ENCODE measurements at places on chromosomes 1 and 21.

GRCh38 chr1:78996791-78997190 lies 9.7 kb downstream of the ADGRL4 start:
- no peak for DNase-seq

GRCh38 chr1:226958300-226958699 lies 18.2 kb downstream of the COQ8A start:
- DNase-seq, result no peak

DNA sequence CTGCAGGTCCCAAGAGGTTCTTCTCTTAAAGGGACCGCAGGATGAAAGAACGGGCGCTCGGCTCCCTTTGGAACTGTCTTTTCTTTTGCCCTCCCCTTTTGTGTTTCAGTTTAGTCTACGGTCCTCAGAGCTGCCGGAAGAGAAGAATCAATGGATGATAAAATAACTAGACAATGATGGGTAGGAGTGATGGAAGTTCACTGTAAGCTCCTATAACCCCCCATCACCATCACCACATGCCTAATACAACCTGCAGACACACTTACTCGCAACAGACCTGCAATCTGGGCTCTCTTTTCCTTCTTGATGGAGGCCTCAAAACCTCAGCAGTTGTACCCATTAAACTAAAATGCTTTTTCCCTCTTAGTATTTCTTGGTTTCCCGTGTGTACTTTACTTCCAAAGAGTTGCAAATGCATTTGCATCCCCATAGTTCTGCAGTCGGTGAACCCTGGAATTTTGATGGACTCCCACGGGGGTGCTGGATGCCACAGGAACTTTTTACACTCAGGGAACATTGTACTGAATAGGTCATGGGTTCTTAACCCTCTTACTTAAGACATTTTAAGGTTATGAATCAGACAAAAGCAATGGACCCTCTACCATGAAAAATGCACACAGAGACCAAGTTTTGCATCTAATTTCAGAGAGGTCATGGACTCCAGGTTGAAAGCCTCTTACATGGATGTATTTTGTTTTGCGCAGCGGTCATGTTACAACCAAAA lies 633 bp upstream of the RFX5 start:
- no peak for DNase-seq

GRCh38 chr1:172138634-172139033 lies 281.9 kb upstream of the C1orf105 start:
- DNase-seq, result no peak

GRCh38 chr1:77484926-77485325 lies 197.5 kb downstream of the ZZZ3 start:
- DNase-seq, result no peak

DNA sequence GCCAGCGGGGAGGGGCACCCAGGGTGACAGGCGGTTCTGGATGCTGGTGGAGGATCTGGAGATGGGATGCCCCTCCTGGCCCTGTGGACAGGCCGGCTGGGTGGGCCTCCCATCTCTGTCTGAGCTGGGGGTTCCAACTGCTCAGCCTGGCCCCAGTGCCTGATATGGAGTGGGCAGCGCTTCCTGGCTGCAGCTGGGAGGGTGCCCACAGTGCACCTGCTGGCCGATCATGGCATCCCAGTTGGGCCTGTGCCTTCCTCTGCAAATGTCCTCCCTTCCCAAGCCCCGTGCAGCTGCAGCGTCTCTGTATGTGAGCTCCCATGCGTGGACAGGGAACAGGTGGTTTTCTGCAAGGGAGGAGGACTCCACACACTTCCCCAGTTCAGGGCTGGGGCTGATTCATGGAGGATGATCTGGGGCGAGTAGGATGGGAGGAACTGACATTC lies 2.1 kb downstream of the PFKL start:
- no peak for DNase-seq

DNA sequence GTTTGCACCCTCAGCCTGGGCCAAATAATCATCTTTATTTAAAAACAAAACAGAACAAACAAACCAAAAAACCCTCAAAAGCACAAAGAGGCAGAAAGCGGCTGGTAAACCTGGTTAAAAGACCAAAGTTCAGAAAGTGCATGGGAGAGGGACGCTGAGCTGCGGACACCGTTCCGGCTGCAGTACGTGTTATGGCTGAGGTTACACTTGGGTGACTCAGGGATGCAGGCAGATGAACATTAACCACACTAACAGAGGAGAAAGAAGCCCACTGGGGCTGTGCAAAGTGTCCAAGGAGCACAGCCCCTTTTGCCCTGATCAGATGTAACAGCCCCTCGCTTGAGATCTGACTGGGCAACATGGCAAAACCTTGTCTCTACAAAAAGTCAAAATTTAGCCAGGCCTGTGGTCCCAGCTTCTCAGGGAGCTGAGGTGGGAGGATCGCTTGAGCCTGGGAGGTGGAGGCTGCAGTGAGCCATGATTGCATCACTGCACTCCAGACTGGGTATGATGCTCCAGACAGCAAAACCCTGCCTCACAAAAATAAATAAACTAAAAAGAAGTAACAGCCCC lies 28.3 kb downstream of the GPR157 start:
- DNase-seq, result no peak

DNA sequence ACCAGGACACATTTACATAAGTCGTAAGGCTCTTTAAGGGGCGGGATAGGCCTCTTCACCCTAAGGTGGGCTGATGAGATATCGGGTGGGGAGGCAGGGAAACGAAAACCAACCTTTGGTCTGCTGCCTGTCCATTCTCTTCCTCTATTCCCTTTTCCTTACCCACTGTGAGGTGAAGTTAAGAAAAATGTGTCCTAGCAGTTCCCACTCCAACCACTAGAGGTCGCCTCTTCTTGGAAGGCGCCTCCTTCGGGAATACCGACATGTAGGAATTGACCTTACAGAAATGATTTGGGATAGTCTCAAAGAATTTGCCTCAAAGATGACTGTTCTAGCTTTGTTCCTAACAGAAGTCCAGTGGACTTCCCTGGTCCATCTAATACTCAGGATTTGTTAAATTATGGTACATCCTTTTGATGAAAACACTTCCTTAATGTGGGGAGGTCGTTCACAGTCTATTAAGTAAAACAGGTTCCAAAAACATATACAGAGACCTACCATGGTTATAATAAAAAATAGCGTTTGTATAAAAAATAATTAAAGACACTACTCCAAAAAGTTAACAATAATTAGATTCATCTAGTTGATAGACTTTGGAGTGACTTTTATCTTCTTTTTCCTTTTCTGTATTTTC lies 14.1 kb downstream of the AZIN2 start:
- DNase-seq, result no peak

GRCh38 chr1:201001962-201002361 lies 21.6 kb downstream of the KIF21B start:
- no peak for DNase-seq

DNA sequence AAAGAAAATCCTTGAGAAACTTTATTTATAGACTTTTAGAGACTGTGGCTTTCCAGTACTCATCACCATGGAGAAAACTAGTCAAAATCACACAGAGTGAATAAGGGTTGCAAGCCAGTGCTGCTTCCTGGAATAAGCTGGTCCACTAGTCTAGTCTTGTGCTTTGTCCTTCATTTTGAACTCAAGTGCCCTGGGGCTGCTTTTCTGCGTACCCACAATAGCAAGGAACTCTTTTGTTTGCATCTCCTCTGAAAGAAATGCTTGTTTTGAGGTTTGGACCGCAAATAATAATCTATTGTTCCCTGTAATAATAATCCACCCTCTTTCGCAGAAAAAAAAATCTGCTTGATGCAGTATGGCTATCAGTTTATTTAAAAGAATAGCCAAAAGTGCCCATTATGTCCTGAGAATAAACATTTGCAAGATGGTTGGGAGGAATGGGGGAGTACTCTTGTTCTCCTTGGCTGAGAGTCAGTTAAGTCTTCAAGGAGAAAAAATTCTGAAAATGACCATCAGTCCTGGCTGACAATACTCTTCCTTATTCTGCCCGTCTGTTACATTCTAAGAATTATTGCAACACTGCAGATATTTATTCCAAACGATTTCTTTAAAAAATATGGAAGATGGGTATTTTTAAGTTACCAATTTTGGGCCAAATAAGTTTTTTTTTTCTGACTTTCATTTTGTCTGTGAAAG lies 41.9 kb downstream of the MPZL1 start:
- no peak for DNase-seq

GRCh38 chr21:39637971-39638240 lies 25.2 kb downstream of the B3GALT5 start:
- no peak for DNase-seq

DNA sequence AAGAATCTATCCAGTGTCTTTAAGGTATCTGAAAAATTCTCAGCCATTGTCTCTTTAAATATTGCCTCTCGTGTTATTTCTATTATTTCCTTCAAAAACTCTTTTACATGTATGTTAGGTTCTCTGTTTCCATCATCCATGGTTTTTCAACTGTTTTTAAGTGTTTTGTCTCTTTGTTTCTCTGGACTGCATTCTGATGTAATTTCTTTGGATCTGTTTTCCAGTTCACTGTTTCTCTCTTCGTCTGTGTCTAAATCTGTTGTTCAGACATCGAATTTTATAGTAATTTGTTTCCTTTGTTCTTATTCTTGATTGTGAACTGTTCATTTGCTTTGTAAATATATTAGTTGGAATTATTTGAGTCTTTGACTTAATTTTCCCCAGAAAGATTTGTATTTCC lies 44.1 kb downstream of the POFUT2 start:
- no peak for DNase-seq

DNA sequence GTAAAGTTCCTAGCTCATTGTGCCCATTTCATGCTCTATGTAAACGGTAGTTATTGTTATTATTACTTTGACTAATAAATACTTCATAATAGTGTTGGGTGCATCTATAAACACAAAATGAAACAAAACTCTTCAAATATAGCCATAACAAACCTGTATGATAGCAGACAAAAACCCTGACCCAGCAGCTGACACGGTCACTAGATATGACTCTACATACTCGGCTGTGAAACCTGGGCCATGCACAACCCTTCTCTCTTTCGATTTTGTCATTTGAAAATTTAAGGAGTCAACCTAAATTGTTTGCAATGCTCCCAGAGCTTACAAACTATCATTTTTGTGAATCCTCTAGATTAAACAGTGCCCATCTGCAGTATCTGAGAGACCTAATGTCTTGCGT lies 8.0 kb upstream of the RGS13 start:
- DNase-seq, result no peak

DNA sequence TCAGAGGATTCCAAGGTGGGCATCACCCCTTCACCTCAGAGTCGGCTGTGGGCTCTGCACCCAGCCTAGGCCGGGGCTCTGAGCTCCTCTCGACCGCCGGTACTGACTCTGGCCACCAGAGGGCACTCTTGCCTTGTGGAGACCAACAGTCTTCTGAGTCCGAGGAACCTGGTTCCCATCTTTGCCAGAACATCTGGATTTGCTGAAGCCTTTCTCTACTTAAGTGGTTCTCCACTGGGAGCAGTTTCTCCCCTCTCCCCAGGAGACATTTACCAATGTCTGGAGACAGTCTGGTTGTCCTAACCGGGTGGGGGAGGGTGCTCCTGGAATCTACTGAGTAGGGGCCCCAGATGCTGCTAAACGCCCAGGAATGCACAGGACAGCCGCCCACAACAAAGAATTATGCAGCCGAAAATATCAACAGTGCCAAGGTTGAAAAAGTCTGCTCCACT lies 9.4 kb downstream of the ETV3L start:
- peak; percentile 76 for DNase-seq

DNA sequence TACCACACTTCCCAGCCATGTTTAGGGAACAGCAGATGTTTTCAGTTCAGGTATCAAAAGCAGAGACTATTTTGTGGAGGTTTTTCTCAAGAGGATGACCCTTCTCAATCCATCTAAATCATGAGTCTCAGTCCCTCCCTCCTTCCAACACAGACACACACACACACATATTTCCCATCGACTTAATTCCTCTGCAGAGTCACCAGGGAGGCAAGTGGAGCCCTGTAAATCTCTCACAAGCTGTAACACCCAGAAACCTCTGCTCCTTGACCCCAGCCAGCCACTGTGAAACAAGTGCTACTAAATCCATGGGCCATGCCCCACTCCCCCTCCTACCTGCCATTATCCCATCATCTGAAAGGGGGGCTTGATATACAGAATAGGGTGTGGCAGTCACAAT lies 10.6 kb upstream of the KCND3 start:
- no peak for DNase-seq

DNA sequence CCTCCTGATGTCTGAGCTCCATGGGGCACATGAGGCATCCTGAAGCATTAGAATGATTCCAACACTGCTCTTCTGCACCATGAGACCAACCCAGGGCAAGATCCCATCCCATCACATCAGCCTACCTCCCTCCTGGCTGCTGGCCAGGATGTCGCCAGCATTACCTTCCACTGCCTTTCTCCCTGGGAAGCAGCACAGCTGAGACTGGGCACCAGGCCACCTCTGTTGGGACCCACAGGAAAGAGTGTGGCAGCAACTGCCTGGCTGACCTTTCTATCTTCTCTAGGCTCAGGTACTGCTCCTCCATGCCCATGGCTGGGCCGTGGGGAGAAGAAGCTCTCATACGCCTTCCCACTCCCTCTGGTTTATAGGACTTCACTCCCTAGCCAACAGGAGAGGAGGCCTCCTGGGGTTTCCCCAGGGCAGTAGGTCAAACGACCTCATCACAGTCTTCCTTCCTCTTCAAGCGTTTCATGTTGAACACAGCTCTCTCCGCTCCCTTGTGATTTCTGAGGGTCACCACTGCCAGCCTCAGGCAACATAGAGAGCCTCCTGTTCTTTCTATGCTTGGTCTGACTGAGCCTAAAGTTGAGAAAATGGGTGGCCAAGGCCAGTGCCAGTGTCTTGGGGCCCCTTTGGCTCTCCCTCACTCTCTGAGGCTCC lies 11.1 kb upstream of the RASSF5 start:
- no peak for DNase-seq

DNA sequence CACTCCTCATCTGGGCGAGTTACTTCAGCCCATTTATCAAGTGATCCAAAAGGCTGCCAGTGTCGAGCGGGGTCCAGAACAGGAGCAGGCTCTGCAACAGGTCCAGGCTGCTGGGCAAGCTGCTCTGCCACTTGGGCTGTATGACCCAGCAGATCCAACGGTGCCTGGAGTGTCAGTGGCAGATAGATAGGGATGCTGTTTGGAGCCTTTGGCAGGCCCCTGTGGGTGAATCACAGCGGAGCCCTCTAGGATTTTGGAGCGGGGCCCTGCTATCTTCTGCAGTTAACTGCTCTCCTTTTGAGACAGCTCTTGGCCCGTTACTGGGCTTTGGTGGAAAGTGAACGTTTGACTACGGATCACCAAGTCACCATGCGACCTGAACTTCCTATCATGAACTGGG lies 7.5 kb downstream of the MMEL1 start:
- no peak for DNase-seq

Measured in activated T-helper 1 cell treated with anti-CD3 and anti-CD28 coated beads, Interleukin-2, amount 50 U/mL, for 16 hours (primary cell).